ENCODE measurements at places on chromosomes 5 and 9. TPM values are rescaled to one million over a fixed set of nuclear protein-coding genes. Genes with fewer than 3 reads are reported as not detected.

Gene MAST4
- 23.1 TPM for total RNA-seq

Gene SURF1
- total RNA-seq: 16.6 TPM

Gene NR2F1-AS1
- under 0.01 TPM for total RNA-seq

Gene C8G
- not detected for total RNA-seq

Gene ADAMTSL1
- not detected for total RNA-seq

Gene MZB1
- total RNA-seq: 0.24 TPM

Gene PLPPR1
- total RNA-seq: under 0.01 TPM
